ENCODE measurements at places on chromosomes 12 and 14. TPM values are rescaled to one million over a fixed set of nuclear protein-coding genes. Genes with fewer than 3 reads are reported as not detected.

Gene CIDEB
- 0.51 TPM for total RNA-seq

Gene PDE3A
- 0.26 TPM for total RNA-seq

Gene AICDA
- not detected for total RNA-seq

Gene CPNE8
- 10.5 TPM for total RNA-seq

Gene NR4A1
- 2.1 TPM for total RNA-seq

Gene POP5
- total RNA-seq: 25.7 TPM

Gene RND1
- under 0.01 TPM for total RNA-seq

Data from fibroblast of lung (primary cell).